Spinal cord (tissue), 10 donors: ENCODE measurements at places on chromosomes 2 and 18. TPM values are rescaled to one million over a fixed set of nuclear protein-coding genes. Genes with fewer than 3 reads are reported as not detected.

LRRTM4 gene
- total RNA-seq = 12.6 TPM

DSC1 gene
- 0.28 TPM for total RNA-seq

NOL4 gene
- total RNA-seq = 13.7 TPM

LYPD6B gene
- total RNA-seq = 5.7 TPM

ITGAV gene
- 146 TPM for total RNA-seq

GRCh38 chr2:15753233-15753798, 161.6 kb downstream of the DDX1 start:
- DNase-seq = no peak

DNA sequence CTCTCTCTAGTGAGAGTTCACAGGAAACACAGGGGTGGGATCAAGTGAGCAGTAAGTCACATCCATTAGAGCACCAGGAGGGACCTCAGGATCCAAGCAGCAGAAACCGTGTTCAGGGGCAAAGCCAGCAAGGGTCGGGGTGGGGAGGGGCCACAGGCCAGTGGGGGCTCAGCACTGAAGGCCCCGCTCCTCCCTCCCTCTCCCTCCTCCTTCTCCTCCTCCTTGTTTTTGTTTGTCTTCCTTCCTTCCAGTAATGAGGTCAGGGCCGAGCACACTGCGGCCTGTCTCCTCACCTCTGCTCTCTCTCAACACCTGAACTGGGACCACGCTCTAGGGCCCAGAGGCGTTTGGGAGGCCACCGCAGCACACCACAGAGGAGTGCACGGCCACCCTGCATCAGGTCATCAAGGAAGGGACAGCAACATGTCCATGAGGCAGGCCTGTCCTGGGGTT, 20.9 kb downstream of the MTERF4 start:
- DNase-seq = no peak

DNA sequence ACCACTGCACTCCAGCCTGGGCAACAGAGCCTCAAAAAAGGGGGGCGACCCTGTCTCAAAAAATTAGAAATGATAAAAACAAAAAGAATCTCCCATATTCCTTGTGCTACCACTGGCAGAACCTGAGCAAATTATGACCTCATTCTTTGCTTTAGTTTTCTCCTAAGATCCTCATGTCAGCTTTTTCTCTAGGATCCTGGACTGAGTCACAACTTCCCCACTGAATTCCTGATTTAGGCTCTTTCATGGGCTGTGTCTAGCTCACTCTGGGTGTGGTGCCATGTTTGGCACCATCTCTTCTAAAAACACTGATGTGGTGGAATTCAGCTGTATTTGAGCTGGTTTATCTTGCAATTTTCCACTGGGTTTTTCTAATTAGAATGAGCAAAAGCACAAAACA, 37.1 kb downstream of the EXOC6B start:
- DNase-seq = no peak
